ENCODE measurements at places on chromosomes 7 and 10.

- peak; percentile 13 for DNase-seq
These were observed 26.5 kb upstream of the NUB1 start for GRCh38 chr7:151315038-151315655.

- DNase-seq: no peak
These were observed 635 bp downstream of the NUP205 start for GRCh38 chr7:135558337-135558767.

GRCh38 chr10:71985542-71986250 is 21.5 kb downstream of the CHST3 start:
- no peak for DNase-seq

DNA sequence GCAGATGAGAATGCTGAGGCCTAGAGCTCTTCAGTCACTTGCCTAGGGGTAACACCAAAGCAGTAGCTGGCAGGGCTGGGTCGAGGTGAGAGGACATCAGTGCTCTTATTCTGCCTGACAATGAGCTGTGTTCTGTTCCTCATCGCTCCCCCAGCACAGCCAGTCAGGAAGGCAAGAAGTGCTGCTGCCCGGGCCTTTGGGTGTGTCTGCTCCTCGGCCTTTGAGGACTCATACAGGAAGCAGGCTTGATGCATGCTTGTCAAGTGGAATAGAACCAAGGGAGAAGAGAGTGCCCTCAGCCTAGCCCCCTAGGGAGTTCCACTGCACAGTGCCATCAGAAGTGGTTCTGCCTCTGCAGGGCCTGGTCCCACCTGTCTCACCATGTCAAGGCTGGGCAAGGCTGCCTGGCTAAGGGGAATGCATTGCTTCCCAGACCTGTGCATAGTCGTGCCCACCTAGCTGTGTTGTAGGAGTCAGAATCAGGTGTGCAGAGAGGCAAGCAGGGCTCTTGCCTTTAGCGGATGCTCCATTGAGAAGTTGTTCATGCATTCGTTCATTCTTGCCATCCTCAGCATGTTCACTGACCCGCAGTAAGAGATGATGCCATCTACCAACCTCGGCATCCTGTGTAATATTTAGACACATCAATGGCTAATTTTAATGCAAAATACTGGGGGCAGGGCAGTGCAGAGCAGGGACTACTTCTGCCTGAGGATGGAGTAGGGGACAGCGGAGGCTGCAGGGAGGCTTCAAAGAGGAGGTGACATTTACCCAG is 156.6 kb downstream of the RPS24 start:
- DNase-seq: no peak

GRCh38 chr10:97038688-97039087 is 147.1 kb downstream of the SLIT1 start:
- no peak for DNase-seq

- no peak for DNase-seq
These were observed 115.6 kb downstream of the ABCA13 start for GRCh38 chr7:48286836-48287235.

DNA sequence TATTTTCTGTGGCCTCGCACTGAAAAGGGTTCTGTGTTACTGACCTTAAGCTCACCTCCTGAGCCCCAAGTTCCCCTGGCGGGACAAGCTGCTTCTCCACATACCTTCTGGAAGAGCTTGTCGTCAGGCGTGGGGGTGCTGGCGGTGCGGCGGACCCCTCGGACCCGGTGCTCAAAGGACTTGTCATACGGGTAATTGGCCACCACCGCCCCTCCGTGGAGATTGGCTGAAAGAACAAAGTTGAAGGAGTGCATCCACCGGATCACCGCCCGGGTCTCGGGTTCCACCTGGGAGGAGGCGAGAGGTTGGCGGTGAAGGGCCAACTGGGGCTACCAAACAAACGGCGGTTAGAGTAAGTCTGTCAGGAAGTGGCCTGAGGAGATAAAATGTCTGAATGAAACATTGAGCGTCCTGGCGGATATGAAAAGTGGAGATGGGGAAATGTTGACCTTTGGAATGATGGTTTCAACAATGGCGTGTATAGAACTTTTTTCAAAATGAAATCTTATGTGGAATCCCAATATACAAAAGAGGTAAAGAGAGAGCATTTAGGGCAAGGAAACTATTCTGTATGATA is 16.5 kb downstream of the CPN1 start:
- DNase-seq: no peak

DNA sequence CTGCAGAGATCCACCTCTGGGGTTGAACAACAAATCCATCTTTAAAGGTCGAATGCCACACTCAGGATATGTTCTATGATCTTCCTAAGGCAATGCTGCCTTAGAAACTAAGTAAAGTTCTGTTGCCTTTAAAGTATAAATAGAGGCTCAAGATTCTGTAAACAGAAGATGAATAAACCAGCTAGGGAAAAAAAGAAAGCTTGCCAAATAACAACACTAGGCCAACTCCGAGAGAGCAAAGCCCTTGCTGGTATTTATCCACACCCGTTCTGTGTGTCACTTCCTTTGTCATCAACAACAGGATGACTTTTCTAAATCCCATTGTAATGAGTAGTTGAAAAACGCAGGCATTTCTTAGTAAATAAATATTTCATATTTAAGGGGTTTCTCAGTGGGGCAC is 330.0 kb upstream of the GLI3 start:
- DNase-seq: no peak

- DNase-seq: no peak
These were observed 13.8 kb downstream of the BTRC start for GRCh38 chr10:101367569-101368453.

Data from nucleus accumbens (tissue), 56 donors.